Activated T-helper 1 cell treated with anti-CD3 and anti-CD28 coated beads, Interleukin-2, amount 50 U/mL, for 16 hours (primary cell): ENCODE measurements at places on chromosomes 3 and 15.

DNA sequence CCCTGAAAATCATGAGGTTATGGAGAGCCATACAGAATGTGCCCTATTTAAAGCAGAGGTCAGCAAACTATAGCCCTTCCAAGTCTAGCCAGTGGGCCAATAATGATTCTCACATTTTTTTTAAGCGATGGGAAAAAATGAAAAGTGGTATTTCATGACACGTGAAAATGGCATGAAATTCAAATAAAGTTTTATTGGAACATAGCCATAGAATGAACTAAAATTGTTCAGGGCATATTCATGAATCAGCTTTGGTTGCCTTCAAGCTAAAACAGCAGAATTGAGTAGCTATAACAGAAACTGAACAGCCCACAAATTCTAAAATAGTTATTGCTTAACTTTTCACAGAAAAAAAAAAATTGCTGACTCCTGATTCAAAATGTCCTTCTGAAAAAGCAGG lies 104.5 kb downstream of the TFG start:
- no peak for DNase-seq

GRCh38 chr15:95405447-95405846 lies 925.1 kb upstream of the NR2F2 start:
- no peak for DNase-seq

DNA sequence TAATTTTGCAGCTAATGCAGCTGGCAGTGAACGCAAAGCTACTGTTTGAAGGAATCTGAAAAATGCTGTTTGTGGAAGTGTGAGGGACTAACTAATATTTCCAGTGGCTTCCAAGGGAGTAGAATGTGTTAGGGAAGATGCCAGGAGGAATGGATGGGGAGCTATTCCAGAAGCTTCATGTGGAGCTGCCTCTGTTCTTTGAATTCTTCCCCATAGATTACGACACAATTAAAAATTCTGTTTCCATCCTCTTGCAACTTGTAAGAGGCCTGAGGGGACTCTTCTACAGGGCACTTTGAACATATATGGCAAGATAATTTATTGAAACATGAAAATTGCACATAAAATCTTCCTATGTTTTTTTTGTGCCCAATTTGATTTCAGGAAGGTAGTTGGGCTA lies 74.3 kb upstream of the CTXND1 start:
- DNase-seq: no peak

DNA sequence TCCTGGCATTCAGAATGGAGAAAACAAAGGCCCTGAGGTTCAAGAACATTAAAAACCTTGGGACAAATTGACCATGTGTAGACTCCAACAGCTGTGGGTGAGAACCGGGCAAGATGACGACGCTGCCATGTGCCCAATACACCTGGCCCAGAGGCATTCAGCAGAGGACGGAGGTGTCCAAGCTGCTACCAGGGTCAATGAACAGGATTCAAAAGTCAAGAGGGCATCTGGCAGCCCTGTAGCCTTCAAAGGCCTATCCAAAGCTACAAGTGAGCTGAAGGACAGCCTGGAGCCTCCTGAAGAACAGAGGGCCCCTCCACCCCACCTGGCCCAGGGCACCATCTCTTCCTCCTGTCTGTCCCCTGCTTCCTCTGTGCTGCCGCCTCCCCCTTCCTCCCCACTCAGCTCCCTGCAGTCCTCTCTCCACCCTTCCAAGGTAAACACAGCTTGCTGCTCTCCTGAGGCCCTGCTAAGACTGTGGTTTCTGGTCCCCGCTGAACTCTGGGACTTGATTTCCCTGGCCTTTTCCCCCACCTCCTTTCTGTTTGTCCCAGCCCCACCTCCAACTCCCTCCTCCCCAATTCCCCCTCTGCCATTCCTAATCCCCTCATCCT lies 57.5 kb downstream of the HMCES start:
- no peak for DNase-seq

GRCh38 chr3:5918626-5919025 lies 731.1 kb downstream of the EDEM1 start:
- no peak for DNase-seq

- DNase-seq: no peak
Observed at GRCh38 chr3:116863822-116864589, 154.4 kb downstream of the TUSC7 start.

DNA sequence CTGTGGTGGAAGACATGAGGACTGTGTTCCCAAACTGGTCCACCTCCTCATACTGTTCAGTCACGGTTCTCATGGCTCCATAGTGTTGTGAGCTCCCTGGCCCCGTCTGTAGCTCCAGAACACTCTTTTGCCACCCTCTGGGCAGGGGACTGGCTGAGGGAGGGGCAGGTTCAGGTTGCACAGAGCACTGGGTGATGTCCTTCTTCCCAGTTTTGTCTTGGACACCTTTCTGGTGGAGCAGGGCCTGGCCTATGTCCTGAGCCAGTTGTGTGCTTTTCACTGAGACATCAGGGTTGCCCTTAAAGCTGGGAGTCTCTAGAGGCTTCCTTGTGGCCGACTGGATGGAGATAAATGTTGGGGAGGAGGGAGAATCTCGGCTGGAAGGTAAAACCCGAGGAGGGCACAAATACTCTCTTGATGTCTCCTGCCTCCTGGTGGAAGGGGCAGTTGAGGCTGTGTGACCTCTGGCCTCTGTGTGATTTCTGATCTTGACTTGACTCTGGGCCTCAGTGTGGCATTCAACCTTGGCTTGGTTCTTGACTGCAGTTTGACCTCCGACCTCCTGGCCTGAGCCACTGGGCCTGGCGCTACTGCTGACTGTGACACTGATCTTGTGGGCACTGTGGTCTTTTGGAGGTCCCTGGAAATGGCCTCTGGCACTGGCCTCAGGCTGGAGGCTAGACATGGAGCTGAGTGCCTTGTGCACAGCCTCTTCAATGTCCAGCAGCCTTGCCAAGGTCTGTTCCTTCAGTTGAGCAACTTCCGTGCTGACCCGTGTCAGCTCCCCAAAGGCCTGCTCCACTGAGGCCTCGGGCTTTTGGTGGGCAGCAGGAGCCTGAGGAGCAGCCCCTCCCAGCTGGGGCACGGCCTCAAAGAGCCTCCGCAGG lies 8.1 kb downstream of the XIRP1 start:
- no peak for DNase-seq

DNA sequence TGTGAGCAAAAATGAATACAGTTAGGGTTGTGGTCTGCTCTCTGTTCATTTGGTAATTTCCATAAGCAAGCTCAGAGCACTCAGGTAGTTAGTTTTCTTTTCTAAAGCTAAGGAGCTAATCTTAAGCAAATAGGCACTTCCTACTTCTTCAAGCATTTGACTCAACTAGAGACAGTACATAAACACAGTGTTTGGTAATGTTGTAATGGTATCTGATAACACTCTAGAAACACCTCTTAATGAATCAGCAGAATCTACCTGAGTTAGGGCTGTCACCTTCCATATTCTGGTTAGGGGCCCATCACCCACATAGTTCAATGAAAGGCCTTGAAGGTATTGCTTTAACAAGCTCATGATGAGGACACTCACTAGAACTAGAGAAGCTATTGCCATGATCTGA lies 83.1 kb downstream of the PLCH1 start:
- no peak for DNase-seq
